ENCODE measurements at places on chromosomes 5 and 9.

DNA sequence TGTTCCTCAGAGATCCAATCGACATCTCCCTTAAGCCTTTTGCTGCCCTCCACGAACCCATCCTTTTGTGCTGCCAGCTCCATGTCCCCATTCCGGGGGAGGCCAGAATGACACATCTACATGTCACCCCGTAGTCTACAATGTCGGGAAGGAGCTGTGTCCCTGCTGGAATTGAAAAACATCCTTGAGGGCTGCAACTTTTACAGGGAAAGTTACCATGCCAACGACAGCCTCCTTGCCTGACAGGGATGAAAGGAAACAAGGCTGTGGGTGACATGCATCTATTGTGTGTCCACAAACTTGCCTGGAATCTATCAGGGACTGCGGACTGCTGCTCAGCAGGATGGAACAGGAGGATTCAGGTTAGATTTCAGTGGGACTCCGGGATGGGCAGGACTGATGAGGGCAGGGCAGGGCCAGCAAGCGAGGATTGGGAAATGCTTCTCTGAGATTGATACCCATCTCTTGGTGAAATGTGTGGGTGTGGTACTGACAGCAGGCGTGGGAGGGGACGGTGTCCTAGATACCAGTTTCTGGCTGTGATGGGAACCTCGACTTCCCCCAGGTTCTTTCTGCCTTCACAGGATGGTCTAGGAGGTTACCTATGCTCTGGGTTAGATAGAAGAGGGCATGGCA, 25.5 kb downstream of the EGR1 start:
- no peaks in the 10 kb centered on the region for H3K36me3 ChIP-seq
- DNase-seq: no peak
- no peak overlapping the region for H3K4me3 ChIP-seq
- peaks cover 15% of the 10 kb centered on the region for H3K4me1 ChIP-seq
- no peak overlapping the region for H3K27ac ChIP-seq

GRCh38 chr5:51391175-51391574, 7.9 kb downstream of the ISL1 start:
- no peaks in the 10 kb centered on the region for H3K36me3 ChIP-seq
- peaks cover 96% of the 10 kb centered on the region for H3K27me3 ChIP-seq
- no peak overlapping the region for H3K4me3 ChIP-seq
- peaks cover 34% of the 10 kb centered on the region for H3K4me1 ChIP-seq
- no peak for DNase-seq

- no peaks in the 10 kb centered on the region for H3K4me1 ChIP-seq
- H3K36me3 ChIP-seq: no peaks in the 10 kb centered on the region
- DNase-seq: no peak
- no peaks in the 10 kb centered on the region for H3K27me3 ChIP-seq
- no peak overlapping the region for H3K4me3 ChIP-seq
Measured at GRCh38 chr9:9631284-9631683, 981.5 kb downstream of the PTPRD start.

DNA sequence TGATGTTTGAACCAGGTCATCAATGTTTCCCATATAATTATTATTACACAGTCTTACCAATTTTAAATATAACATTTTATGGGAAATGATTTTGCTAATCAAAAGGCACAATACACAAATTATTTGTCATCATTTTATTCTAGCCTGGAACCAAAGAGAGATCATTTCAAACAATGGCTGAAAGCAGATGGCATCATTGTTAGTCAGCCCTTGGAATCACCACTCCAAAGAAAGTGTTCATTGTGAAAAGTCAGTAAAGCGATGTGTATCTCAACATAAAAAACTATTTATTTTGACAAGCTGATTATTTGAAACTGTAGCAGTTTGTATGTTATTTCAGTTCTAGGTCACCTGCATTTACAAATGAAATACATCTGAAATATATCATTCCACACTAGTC, 1068.7 kb downstream of the CDH12 start:
- H3K4me3 ChIP-seq: no peak overlapping the region
- H3K4me1 ChIP-seq: no peaks in the 10 kb centered on the region
- no peaks in the 10 kb centered on the region for H3K36me3 ChIP-seq
- no peak for DNase-seq
- no peak overlapping the region for H3K27ac ChIP-seq
- no peaks in the 10 kb centered on the region for H3K27me3 ChIP-seq

GRCh38 chr9:122865300-122865699, 36.9 kb upstream of the PDCL start:
- H3K4me3 ChIP-seq: no peak overlapping the region
- DNase-seq: no peak
- H3K36me3 ChIP-seq: peaks cover 38% of the 10 kb centered on the region
- no peaks in the 10 kb centered on the region for H3K27me3 ChIP-seq
- H3K4me1 ChIP-seq: no peaks in the 10 kb centered on the region
